ENCODE measurements at places on chromosomes 12 and 14. TPM values are rescaled to one million over a fixed set of nuclear protein-coding genes. Genes with fewer than 3 reads are reported as not detected.

- no peak overlapping the region for H3K27ac ChIP-seq
- no peaks in the 10 kb centered on the region for H3K36me3 ChIP-seq
- no peak overlapping the region for H3K4me3 ChIP-seq
- no peak for DNase-seq
- H3K27me3 ChIP-seq, result no peaks in the 10 kb centered on the region
Measured at GRCh38 chr12:66620688-66621087, 58.2 kb downstream of the GRIP1 start.

DNA sequence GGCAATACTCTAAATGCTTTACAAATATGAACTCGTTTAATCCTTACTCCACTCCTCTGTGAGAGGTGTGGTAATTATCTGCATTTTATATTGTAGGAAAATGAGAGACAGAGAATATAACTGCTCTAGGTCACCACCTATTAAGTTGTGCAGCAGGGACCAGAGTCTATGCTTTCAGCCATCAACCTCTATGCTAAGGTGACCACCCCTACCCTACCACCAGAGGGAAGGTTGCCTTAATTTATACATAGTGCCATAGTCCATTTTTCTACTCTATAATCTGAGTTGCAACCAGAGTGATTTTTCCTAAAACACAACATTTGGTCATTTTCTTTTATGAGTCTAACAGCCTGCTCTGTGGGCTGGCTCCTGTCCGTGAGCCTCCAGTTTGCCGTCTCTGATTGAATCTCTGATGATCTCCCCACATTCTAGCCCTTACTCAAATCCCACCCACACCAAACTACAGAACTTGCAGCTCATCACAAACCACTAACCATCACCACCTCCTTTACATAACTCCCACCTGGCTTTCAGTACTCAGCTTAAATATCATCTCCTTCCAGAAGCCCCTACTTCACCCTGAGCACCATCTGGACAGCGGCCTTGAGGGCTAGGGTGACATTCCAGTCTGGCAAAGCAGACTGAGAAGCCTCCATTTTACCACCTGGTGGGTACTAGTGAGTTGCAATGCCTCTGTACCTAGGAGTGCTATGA lies 126.6 kb downstream of the PPM1H start:
- no peak overlapping the region for H3K27ac ChIP-seq
- no peaks in the 10 kb centered on the region for H3K36me3 ChIP-seq
- DNase-seq, result no peak
- H3K4me3 ChIP-seq, result no peak overlapping the region
- H3K4me1 ChIP-seq, result no peaks in the 10 kb centered on the region

DNA sequence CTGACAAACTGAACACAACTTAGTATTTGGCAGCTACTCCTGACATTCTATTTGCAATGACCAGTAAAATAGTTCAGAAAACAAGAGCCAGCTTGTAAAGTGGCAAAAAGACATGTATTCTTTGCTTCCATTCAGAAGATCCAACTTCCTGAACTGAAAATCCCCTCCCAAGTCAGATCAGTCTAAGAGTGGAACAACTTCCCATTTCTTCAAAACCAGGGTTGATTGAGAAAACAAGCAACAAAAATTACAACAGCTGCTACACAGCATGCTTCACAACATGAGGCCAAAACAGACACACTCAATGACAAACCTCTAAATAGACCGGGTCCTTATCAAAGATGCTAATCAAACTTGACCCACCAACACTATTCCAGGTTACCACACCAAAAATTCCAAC lies 40.3 kb downstream of the CIT start:
- no peaks in the 10 kb centered on the region for H3K4me1 ChIP-seq
- H3K27me3 ChIP-seq, result no peaks in the 10 kb centered on the region
- no peak overlapping the region for H3K27ac ChIP-seq
- H3K4me3 ChIP-seq, result no peak overlapping the region
- DNase-seq, result peak; percentile 6
- no peaks in the 10 kb centered on the region for H3K36me3 ChIP-seq

- no peak overlapping the region for H3K27ac ChIP-seq
- no peak overlapping the region for H3K4me3 ChIP-seq
- H3K36me3 ChIP-seq, result no peaks in the 10 kb centered on the region
- H3K4me1 ChIP-seq, result no peaks in the 10 kb centered on the region
- H3K27me3 ChIP-seq, result no peaks in the 10 kb centered on the region
- DNase-seq, result no peak
Measured at GRCh38 chr14:68891851-68892660, 87.0 kb downstream of the ACTN1 start.

DNA sequence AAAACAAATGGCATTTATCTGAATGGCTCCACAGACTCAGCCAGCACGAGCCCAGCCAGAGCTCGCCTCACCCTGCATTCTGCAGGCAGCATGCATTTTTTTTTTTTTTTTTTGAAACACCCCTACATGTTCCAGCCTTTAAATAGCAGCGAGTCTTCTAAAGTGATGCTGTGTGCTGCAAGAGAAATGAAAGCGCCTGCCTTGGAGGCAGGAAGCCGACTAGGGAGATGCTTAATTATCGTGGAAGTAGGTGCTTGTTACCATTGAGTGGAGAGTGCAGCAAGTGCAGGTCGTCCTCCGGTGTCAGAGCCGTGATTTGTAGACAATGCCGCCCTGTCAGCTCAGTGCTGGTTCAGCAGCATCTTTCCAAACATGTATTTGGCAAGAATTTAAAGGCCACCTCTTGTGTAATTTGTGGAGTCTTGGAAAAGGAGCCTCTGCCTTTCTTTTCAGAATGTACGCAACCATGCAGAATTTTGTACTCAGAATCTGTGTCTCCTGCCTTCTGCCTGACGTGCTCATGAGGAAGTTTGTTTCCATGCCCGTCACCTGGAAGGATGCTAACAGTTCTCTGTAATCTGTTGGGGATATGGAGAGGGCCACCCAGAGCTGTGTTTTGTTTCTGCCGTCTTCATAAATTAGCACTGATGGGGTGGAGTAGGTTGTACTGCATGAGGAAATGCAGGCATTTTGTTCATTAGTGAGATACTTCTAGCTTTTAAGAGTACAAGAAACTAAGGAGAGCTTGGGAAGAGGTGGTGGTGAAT lies 345.9 kb upstream of the RGS6 start:
- no peaks in the 10 kb centered on the region for H3K27me3 ChIP-seq
- H3K4me1 ChIP-seq, result no peaks in the 10 kb centered on the region
- H3K4me3 ChIP-seq, result no peak overlapping the region
- no peak for DNase-seq

DNA sequence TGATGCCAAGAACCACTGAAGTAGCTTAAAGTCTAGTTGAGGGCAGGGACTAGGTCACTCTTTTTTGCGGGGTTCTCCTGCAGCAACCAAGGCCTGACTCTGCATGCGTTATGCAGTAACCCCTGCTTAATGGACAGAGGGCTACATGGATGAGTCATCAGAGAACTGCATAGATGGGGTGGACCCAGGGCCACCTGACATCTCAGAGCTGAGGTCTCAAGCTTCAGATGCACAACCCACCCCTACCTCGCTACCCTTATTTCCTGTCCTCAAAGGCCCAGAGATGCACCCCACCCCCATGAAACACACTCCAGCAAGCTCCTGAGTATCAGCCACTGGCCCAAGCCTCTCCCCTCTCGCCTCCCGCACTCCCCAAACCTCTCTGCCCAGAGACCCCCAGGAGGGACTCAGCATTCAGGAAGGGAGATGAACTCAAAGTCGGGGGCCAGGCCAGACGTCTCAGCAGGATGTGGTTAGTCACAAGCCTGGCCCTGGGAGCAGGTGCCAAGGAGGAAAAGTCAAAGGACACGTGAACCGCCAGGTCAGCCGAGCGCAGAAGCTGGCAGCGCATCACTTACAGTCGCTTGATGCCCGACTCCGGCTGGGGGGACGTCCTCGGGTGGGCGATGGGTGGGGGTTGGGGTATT lies 25.8 kb downstream of the SNRNP35 start:
- H3K36me3 ChIP-seq, result no peaks in the 10 kb centered on the region
- no peak for DNase-seq
- H3K4me3 ChIP-seq, result no peak overlapping the region
- H3K27me3 ChIP-seq, result no peaks in the 10 kb centered on the region
- no peaks in the 10 kb centered on the region for H3K4me1 ChIP-seq
- H3K27ac ChIP-seq, result no peak overlapping the region

DNA sequence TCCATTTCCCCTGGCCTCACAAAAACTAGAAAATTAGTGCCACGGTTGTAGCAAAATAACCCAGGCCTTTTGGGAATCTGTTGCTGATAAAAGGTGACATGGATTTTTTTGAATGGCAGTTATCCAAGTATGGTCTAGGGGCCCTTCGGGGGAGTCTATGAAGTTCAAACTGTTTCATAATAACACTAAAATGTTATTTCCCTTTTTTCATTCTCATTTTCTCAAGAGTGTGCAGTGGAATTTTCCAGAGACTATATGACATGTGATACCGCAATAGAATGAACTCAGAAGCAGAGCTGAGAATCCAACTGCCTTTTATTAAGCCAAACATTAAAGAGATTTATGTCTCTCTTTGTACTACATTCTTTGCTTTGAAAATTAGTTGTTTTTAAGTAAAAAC lies 26.9 kb downstream of the GSTZ1 start:
- no peaks in the 10 kb centered on the region for H3K4me1 ChIP-seq
- no peak overlapping the region for H3K27ac ChIP-seq
- H3K27me3 ChIP-seq, result no peaks in the 10 kb centered on the region
- DNase-seq, result no peak

DNA sequence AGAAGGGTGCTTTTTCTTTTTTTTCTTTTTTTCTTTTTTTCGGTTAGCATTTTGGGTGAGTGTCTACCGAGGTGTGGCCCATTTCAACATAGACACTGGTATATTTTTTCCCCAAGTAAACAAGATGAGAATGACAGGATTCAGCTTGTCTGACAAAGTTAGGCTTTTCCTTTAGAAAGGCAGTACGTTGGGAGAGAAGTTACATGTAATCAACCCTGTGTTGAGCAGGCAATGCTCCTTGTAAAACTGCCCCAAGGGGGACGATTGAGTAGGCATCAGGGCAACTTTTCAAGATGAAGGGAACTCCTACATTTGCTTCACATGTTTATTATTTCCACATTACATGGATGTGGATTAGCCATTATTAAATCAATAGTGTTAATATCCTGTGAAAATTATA lies 1.7 kb downstream of the EMP1 start:
- DNase-seq, result no peak
- H3K36me3 ChIP-seq, result no peaks in the 10 kb centered on the region
- no peak overlapping the region for H3K4me3 ChIP-seq

DNA sequence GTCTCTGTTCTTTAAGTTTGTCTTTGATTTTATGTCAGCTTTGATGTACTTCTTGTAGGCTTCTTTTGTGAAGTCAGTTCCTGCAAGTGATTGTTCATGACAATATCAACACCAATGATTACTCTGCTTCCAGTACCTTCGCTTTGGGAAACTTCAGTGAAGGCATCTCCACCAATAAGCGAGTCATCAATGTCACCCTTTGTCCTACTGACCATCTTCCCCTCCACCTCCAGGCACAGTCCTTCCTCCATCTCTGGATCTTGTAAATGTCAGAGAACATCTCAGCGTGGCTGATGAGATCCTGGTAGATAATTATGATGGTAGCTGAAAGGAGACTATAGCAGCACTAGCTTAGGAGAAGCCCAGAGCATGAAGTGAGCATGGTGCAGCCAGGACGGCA lies 40.4 kb upstream of the A2M start:
- no peaks in the 10 kb centered on the region for H3K4me1 ChIP-seq
- H3K27me3 ChIP-seq, result no peaks in the 10 kb centered on the region
- no peaks in the 10 kb centered on the region for H3K36me3 ChIP-seq
- H3K27ac ChIP-seq, result no peak overlapping the region
- H3K4me3 ChIP-seq, result no peak overlapping the region

DNA sequence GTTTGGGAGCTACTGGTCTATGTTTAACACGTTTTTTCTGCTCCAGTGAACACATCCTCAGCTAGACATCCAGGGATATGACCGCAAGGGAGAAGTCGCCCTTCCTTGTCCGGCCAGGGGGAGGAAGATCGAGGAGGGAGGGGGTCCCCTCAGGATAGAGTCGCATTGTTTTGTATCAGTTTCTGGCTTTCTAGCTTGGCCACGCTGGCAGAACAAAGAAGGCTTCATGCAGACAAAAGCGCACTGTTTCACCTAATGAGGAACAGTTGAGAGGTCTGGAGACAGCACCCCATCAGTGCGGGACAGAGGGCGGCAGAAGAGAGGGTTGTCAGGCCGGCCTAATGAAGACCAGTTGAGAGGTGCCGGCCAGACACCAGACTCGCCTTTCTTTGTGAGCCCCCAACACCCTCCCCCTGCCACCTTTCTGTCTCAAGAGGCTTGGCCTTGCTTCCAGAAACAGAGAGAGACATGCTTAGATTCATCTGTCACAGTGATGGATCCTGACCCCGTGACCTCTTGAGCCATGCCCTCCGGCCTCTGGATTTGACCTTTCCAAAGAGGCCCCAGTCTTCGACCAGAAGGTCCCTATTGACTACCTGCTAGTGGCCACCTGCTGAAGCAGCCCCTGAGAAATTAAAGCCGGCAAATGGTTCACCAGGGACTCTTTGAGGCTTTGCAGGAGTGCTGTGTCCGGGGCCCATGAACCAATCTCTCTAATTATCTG lies 254.7 kb upstream of the TBX3 start:
- no peak for DNase-seq

- DNase-seq, result no peak
- H3K4me1 ChIP-seq, result no peaks in the 10 kb centered on the region
- H3K36me3 ChIP-seq, result no peaks in the 10 kb centered on the region
- no peak overlapping the region for H3K27ac ChIP-seq
- no peaks in the 10 kb centered on the region for H3K27me3 ChIP-seq
- H3K4me3 ChIP-seq, result no peak overlapping the region
Measured at GRCh38 chr12:49243631-49244030, 21.3 kb upstream of the TUBA1C start.

- no peaks in the 10 kb centered on the region for H3K4me1 ChIP-seq
- no peak overlapping the region for H3K27ac ChIP-seq
- no peak overlapping the region for H3K4me3 ChIP-seq
- H3K36me3 ChIP-seq, result no peaks in the 10 kb centered on the region
Measured at GRCh38 chr12:56863789-56864188, 70.4 kb downstream of the SDR9C7 start.

GRCh38 chr12:77932216-77932615 lies 101.5 kb downstream of the NAV3 start:
- no peak overlapping the region for H3K4me3 ChIP-seq
- no peaks in the 10 kb centered on the region for H3K36me3 ChIP-seq
- H3K4me1 ChIP-seq, result no peaks in the 10 kb centered on the region
- no peak for DNase-seq
- H3K27ac ChIP-seq, result no peak overlapping the region

Gene SERPINA3
- total RNA-seq, result 505 TPM

Gene ASCL1
- 0.34 TPM for total RNA-seq

Gene MMP19
- total RNA-seq, result 2.6 TPM

Gene OR10G2
- total RNA-seq, result not detected

Gene DYNC1H1
- total RNA-seq, result 366 TPM

Gene ARHGEF40
- total RNA-seq, result 12.4 TPM

Gene TAS2R13
- 1.1 TPM for total RNA-seq

Gene SLC10A1
- not detected for total RNA-seq

Gene SDS
- 0.80 TPM for total RNA-seq

Gene ZNF605
- total RNA-seq, result 12.7 TPM

Gene GPR84
- 0.97 TPM for total RNA-seq

Gene COX14
- total RNA-seq, result 59.9 TPM

Gene RHEBL1
- total RNA-seq, result 2.3 TPM

Gene DIO3
- 0.82 TPM for total RNA-seq

Gene SMAGP
- total RNA-seq, result 10.7 TPM
